ENCODE measurements at places on chromosomes 1 and 21. TPM values are rescaled to one million over a fixed set of nuclear protein-coding genes. Genes with fewer than 3 reads are reported as not detected.

Gene FAM163A
- total RNA-seq = not detected

Gene NADK
- 36.9 TPM for total RNA-seq

Gene VWA5B1
- not detected for total RNA-seq

Gene UROD
- total RNA-seq = 133 TPM

Gene RUNX1
- 24.4 TPM for total RNA-seq

Gene CGN
- total RNA-seq = 0.11 TPM
